Stimulated activated CD8-positive, alpha-beta memory T cell treated with anti-CD3 and anti-CD28 coated beads, Interleukin-7, amount 100 ng/mL, for 48 hours (primary cell): ENCODE measurements at places on chromosomes 6 and 20.
A peak's percentile ranks its signal among the peaks of the same experiment; 100 is the strongest.

DNA sequence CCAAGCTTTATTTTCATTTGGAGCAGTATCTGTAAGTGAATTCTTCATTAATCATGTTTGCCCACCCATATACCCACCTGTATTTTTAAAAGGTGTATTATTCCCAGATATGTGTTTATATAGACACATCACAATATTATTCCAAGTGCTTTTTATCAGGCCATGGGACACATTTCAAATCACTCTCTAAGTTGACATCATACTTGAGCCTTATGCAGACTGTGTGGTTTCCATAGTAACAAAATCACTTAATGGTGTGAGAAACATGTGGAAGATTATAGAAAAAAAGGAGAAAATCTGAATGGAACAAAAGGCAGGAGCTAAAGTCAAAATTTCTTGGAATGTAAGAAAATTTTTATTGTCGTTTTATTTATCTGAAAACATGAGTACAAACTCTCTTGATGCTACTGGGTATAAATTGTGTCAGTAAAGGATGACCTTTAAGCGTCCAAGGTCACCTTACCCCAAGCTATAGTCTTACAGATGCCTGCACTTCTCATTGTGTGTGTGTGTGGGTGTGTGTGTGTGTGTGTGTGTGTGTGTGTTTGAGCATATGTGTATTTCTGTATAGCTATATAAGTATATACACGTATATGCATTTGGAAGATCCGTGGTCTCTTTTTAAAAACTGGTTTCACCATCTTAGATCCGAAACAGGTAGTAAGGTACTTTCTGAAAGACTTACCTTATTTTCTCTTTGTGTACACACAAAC lies 79.8 kb upstream of the CCN6 start:
- DNase-seq, result no peak

- DNase-seq, result no peak
Observed at GRCh38 chr6:118467181-118467580, 80.9 kb upstream of the PLN start.

DNA sequence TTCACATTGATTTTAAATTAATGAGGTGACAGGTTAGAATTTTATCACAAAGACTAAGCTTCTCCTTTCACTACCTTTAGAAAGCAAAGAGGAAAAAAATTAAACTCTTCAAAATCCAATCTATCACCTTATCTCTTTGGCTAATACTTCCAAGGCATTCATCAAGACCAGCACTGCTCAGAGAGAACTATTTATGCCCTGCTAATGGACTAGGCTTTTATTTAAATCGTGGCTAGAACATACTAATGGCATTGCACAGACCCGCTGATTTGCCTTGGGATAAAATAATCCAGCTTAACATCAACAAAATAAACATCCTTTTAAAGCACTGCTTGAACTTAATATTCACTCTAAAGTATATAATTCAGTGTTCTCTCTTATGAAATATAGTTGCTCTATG lies 880.4 kb downstream of the HACE1 start:
- DNase-seq, result no peak

DNA sequence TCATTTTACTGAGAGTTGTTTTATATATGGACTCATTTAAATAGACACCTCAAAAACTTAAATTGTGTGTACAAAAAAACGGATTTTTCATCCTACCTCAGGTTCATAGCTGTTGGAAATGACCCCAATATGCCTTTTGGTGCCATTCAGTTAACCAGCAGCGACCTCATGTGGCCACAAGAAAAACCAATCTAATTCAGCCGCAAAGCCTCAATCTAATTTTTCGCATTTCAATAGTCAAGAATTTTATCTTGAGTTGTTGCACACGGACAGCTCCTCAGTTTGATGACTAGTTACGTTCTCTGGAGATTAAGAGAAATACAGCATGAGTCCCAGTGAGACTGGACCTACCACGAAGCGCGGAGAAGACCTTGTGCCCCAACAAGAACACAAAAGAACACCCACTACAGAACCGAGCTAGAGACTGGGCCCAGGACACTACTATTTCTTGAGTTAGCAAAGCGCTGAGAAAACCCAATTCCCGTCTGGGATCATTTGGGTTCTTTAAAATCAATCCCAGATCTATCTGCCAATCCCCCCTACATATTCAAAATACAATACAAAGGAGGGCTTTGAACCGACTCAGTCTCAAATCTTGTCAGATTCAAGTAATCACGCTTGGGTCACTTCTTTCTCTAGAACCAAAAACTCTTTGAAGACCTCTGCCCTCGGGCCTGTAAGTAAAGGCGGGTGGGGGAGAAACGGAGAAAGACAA lies 1.1 kb downstream of the TCP11 start:
- peak; percentile 15 for DNase-seq

DNA sequence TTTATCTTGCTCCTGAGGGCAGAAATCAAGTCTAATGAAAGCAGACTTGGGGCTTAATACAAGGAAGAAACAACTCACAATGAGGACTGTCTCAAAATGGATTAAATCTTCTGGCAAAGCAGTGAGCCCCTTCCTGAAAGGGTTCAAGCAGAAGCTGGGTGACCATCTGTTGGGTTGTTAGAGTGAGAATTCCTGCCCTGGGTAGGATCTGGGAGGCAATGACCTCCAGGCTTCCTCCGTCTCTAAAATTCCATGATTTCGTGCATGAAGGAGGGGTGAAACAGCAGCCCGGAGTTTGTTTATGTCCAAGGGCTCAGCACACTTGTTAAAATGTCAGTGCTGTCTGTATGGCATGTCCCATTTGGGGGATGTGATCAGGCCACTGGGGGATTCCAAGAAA lies 64.0 kb upstream of the KCNK16 start:
- DNase-seq, result no peak

GRCh38 chr6:143901885-143902750 lies 37.8 kb downstream of the ZC2HC1B start:
- no peak for DNase-seq

- no peak for DNase-seq
Observed at GRCh38 chr6:19714434-19715166, 122.6 kb upstream of the ID4 start.

DNA sequence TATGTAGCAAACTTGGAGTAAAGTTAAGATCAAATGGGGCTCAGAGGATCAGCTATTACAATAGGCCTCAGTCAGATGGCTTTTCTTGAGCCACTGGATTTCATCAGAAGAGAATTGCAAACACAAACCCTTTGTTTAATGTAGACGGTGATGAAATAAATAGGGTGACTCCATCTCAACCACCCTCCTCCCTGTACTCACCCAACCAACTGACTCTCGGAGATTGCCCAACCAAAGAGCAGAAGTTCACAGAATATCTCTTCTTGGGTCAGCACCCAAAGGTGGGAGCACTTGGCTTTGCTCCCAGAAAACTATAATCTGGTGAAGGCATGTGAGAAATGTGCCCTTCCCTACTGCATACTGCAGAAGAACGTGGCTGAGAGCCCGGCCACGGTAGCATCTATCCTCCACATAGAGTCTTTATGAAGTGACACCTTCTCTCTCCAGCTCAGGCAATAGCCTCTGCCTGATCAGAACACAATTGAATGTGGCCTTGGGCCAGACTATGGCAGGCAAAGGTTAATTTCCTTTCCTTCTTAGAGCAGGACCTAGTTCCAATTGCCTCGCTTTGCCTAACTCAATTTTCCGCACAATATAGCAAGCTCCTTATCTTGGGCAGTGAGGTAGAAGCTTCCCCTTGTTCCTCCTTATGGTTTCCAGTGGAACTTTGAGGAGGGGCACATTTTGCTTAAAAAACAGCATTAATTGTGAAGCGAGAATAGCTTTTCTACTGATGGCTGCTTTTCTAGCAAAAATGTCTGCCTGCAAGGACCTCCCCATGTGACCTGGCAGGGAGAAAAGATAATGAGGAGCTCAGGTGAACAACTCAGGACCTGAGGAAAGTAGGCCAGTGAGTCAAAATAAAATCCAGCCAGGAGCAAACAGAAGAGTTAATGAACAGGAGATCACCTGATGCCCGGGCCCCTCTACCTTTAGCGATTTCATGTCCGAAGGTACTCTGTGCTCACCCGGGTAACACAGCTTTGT lies 79.4 kb downstream of the GFOD1 start:
- no peak for DNase-seq

- DNase-seq, result no peak
Observed at GRCh38 chr6:4892785-4893485, 110.9 kb downstream of the RPP40 start.

DNA sequence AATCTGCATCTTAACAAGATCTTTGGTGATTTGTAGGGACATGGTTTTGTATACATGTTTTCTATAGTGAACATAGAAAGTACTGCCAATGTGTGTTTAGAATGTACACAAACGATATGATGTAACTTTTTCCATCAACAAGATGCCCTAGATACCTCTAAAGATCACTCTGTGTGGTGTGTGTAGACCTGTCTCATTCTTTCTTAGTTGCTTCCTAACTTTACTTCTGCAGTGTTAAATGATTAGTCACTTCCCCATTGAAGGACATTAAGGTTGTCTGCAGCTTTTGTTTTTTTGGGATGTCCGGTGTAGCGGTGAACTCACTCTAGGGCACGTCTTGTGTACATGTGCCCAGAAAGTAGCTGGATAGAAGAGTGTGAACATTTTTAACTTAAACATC lies 35.9 kb downstream of the CDYL start:
- DNase-seq, result no peak

GRCh38 chr6:26609463-26609862 lies 12.7 kb downstream of the ABT1 start:
- no peak for DNase-seq

GRCh38 chr6:32589596-32590449 lies at the start of gene HLA-DRB1:
TSS of gene HLA-DRB1 (minus strand) at chr6:32589848. CDS start at chr6:32589742, 106 bp downstream.
- no peak for DNase-seq

GRCh38 chr6:21278375-21278745 lies 315.2 kb upstream of the SOX4 start:
- DNase-seq, result no peak

GRCh38 chr20:24735263-24735662 lies 213.8 kb upstream of the CST7 start:
- no peak for DNase-seq

DNA sequence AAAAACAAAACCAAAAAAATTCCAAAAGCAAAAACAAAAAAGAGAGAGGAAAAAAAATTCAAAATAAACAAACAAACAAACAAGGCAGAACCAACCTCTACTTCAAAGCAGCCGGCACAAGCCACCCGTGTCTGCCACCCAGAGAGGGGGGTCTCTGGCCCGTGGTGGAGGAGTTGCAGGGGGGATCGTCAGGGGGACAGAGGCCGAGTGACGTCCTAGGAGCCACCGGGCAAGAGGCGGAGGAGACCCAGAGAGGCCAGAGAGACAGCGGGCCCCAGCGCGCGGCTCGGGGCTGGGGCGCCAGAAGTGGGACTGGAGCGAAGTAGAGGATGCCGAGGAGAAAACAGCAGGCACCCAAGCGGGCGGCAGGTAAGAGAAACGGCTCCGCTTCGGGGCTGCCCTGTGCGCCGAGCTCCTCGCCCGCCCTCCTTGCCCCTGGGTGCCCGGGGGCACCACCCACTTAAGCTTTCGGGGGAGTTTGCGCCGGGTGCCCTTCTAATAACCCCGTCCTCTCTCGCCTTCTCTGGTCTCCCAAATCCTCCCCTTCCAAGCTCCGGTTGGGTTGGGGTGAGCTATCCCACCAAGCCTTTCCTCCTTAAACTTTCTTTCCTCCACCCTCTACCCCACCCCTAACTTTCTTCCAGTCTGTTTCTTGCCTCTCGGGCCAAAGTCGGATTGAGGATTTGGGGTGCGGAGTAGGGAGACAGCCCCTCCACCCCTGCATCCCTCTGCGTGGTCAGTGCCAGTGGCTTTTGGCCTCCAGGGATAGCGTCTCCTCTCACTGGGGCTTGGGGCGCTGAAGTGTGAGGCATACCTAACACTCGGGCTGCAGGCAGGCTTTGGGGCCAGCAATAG lies 1.0 kb downstream of the TSHZ2 start:
- DNase-seq, result no peak

DNA sequence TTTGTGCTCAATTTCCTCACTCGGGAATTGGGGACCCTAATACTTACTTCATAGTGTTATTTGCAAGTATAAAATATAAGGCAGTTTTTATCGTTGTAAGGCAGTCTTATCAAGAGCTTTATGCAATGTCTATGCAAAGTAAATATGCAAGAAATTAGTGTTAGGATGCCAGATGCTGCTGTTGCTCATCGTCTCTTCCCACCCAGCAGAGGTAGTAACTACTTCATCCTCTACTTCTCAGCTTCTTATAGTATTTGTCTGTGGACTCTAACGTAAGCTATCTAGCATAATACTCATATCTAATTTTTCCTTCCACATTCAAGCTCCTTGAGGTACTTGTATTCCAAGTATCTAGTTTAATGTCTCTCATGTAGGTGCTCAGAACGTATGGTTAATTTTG lies 11.6 kb downstream of the PLCG1 start:
- DNase-seq, result no peak

DNA sequence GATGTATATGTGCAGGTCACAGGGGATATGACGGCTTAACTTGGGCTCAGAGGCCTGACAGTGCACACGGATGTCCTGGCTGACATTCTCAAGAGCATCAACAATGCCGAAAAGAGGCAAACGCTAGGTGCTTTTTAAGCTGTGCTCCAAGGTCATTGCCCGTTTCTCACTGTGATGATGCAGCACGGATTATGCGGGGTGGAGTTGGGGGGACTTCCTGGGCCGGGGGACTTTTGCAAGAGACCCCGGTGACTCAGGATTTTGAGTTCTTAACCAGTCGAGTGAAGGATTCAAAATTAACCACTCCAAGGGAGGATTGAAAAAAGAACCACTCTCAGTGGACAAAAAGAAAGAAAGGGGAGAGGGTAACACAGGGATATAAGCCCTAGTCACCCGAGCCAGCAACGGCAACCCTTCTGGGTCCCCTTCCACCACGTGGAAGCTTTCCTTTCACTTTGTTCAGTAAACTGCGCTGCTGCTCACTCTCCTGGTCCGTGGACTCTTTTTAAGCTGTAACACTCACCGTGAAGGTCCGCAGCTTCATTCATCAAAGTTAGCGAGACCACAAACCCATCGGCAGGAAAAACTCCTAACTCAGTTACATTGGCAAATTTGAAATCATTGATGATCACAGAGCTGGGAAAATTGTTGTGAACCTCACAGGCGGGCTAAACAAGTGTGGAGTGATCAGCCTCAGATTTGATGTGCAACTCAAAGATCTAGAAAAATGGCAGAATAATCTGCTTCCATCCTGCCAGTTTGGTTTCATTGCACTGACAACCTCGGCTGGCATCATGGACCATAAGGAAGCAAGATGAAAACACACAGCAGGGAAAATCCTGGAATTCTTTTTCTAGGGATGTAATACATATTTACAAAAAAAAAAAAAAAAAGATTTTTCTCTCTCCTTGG lies 199.3 kb downstream of the ARID1B start:
- no peak for DNase-seq

- no peak for DNase-seq
Observed at GRCh38 chr6:56616967-56617366, 25.7 kb downstream of the DST start.

GRCh38 chr6:15897063-15897876 lies 231.6 kb upstream of the MYLIP start:
- no peak for DNase-seq

GRCh38 chr6:141026504-141026903 lies 1106.2 kb upstream of the GJE1 start:
- no peak for DNase-seq

- DNase-seq, result no peak
Observed at GRCh38 chr20:60327971-60328660, 369.9 kb downstream of the CDH26 start.

- DNase-seq, result no peak
Observed at GRCh38 chr6:136146130-136146529, 104.0 kb downstream of the MTFR2 start.

GRCh38 chr20:62480318-62480717 lies 4.5 kb upstream of the GATA5 start:
- DNase-seq, result no peak

GRCh38 chr6:25709761-25710160 lies 44.8 kb upstream of the SLC17A4 start:
- no peak for DNase-seq

- no peak for DNase-seq
Observed at GRCh38 chr20:51710361-51710894, 57.8 kb downstream of the ATP9A start.

- no peak for DNase-seq
Observed at GRCh38 chr6:143742070-143742954, 64.5 kb downstream of the PHACTR2 start.
